ENCODE measurements at places on chromosomes 3 and 15.

- DNase-seq: no peak
Measured at GRCh38 chr3:170128977-170129431, 52.5 kb downstream of the PHC3 start.

DNA sequence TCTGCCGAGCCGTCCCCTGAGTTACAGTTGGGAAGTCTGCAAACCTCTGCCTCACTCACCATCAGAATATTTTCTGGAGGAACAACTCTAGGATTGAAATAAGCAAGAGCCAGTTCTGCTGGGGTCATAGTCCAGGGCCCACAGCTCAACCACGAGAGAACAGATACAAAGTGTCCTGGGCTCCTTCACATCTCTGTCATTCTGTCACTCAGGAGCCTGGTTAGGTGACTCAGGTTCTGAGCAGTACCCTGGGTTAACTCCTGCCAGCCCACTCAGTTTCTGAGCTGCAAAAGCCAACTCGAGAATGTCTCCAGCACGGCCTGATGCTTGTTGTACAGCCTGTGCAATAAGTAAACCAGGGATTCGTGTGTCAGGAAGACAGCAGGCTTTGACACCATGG is 155.7 kb downstream of the SLCO3A1 start:
- no peak for DNase-seq

- DNase-seq: no peak
Measured at GRCh38 chr15:88447206-88447605, 20.0 kb downstream of the MRPL46 start.

DNA sequence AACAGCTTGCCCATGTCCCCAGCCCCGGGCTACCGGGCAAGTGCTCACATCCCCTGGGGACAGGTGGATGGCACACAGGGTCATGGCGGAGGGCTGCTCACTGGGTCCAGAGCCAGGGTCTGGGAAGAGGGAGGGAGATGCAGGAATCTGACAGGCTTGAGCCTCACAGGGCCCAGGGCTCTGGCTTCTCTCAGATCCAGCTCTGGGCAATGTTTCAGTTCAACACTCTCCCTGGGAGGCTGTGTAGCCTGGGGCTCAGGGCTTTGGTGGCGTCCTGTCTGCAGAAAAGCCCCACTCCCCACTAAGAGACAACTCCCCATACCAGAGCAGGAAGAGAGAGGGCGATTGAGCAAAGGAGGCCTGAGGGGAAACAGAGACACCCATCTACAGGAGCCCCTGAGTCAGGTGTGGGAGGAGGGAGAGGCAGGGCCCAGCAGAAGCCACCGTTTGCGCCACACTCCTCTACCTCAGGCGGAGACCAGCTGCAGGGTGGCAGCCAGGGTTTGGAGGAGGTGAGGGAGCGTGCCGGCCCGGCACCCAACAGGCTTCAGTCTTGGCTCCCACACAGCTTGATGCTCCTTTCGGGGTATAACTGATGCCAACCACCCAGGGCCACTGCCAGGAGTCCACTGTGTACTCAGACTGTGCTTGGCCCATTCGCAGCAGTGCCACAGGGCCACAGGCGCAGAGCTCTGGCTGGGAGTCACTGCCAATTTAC is 16.8 kb upstream of the SRP14 start:
- no peak for DNase-seq

GRCh38 chr15:29686445-29687203 is 135.6 kb downstream of the TJP1 start:
- DNase-seq: no peak

DNA sequence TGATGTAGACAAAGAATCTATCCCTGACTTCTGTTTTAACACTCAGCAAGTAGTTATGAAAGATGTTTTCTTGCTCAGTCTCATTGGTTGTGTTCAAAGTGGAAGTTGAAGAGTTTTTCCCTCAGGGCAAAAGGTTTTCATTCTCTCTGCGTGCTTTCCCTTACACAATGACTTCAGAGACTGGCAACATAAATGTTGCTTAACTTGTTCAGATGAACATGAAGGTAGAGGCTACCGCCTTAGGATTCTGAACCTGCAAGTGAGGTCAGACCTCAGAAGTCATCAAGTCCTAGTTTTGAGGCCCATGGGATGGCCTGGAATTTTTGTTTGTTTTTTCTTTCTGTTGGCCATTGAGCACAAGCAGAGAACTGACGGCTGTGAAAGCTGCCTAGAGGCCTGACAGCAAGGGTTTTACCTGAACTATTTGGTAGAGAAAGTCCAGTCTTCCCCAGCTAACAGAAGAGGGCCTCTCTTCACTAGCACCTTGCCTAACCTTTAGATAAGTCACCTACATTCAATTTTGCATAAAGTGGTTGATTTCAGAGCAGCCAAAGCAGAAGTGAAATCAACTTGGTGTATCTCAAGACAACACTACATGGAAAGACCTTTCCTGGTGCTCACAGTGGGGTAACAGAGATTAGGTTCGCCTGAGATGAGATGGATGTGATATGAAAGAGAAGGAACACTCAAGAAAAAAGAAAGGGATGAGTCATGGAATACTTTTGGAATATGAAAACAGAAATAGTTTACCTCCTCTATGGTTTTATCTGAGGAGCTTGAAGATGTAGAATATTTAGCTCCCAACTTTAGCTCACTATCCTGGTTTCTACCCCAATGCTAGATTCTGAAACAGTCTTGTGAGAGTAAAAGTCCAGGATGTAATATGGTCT is 53.6 kb upstream of the AP4E1 start:
- no peak for DNase-seq

DNA sequence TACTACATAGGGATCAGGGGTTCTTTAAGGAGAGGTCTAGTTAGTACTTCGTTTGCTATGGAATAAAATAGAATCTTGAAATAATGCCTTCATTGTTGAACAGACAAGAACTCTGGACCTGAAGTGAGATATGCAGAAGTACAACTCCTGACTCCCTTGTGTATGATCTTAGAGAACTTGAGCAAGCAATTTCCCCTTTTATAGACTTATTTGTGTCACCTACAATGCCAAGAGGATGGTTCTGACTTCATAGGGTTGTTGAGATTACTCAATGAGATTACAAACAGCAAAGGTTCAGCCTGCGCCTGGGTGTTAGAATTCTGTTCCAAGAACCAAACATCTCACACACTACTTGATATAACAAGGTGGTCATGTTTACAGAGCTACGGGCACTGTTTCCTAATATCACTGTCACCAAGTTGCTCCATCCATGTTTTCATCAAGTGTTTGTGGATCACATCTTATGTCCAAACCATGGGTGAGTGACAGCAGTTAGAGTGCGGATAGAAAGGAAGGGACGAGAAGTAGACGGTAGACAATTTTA is 76.7 kb upstream of the ADAMTS9 start:
- DNase-seq: no peak

DNA sequence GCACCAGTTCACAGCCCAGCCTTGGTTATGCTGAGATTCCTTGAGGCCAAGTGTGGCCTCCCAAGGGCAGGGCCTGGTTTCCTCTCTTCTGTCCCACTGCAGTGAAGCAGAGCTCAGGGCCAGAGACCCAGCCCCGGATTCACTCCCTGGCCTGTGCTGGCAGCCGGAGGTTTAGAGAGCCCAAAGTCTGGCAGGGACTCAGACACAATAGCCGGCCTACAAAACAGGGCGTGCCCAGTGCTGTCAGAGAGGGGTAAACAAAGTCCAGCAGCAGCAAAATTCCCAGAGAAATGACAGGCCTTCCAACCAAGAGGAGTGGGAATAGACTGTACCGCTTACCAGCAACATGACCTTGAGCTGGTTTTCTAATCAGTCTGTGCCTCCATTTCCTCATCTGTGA is 14.0 kb downstream of the VIPR1 start:
- no peak for DNase-seq

DNA sequence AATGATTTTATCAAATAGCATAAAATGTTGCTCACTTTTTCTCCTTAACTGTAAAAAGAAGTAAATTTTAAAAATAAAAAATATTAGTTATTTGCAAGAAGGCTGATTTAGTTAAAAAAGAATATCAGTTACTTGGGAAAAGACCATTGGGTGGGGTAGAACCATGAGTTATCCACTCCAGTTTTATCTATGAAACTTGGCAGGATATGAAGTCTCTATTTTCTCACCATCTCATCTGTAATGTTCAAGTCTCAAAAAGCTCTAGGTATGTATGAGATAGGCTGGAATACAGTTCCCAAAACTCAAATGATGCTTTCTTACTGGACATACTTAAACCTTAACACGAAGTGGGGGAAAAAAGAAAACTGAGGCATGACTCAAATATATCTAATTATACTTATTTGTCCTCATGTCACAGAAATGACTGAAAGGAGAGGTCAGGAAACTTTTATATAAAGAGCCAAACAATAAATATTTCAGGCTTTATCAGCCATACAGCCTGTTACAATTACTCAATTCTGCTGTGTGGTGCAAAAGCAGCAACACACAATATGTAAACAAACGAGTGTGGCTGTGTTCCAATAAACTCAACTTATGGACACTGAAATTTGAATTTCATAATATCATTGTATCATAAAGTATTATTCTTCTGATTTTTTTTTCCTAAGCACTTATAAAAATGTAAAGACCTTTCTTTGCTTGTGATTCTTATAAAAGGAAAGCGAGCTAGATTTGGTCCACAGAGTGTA is 131.8 kb downstream of the TBL1XR1 start:
- DNase-seq: no peak

DNA sequence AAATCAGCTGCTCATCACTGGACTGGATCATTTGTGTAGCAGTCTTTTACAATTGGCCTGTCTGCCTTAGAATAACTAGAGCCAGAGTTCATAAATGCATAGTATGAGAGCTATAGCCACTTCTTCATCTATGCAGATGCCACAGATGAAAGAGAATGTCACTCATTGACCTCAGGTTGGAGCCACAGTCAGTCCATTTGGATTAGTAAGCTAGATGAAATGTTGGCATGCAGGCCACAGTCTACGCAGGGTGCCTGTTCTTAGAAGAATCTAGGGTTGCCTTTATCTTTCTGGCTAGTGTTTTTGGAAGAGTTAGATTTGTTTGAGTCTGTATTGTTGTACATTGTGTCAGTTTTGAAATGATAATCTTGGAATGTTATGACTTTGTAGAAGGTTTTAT is 25.4 kb upstream of the EDEM1 start:
- no peak for DNase-seq

DNA sequence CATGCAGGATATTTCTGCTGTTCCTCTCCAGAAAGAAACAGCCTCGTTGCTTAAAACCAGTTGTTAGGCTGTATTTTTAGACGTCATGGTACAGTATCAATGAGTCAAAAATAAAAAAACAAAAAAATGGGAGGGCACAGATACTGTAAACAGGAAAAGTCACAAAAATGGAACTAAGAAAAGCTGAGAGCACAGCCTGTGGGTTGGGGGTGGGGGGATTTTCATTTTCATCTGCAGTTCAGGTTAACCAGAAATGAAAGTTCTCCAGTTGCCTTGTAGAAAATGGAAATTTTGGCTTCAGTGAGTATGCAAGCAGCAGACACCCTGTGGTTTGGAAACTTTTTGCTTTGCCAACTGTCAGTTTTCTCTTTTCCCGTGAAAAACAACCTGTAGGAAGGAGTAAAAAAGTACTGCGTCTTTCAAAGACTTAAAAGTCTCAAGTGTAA is 59.0 kb downstream of the FRMD4B start:
- no peak for DNase-seq

- DNase-seq: no peak
Measured at GRCh38 chr3:8743021-8743601, 9.5 kb downstream of the CAV3 start.

GRCh38 chr15:81516461-81516860 is 142.4 kb upstream of the TMC3 start:
- no peak for DNase-seq

GRCh38 chr3:152299249-152299976 is 30.7 kb downstream of the MBNL1 start:
- DNase-seq: no peak

- no peak for DNase-seq
Measured at GRCh38 chr3:8560366-8561007, 58.9 kb downstream of the LMCD1 start.

GRCh38 chr15:94844538-94845389 is 613.4 kb downstream of the MCTP2 start:
- DNase-seq: peak; percentile 82

GRCh38 chr3:151926956-151927355 is 53.5 kb downstream of the SUCNR1 start:
- DNase-seq: no peak

DNA sequence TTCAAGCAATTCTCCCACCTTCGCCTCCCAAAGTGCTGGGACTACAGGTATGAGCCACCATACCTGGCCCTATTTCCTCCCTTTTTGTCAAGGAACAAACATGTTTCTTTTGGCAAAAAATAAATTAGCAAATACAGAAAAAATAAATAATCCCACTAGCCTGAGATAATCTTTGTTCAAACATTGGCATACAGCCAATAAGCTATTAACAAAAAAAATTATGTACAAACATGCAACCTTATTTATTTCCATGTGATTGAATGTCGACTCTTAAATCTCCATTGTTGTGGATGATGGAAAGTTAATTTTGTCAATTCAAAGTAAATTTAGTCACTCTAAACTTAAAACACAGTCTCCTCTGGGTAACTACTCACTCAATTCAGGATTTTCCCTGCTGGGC is 18.3 kb upstream of the IL16 start:
- no peak for DNase-seq

DNA sequence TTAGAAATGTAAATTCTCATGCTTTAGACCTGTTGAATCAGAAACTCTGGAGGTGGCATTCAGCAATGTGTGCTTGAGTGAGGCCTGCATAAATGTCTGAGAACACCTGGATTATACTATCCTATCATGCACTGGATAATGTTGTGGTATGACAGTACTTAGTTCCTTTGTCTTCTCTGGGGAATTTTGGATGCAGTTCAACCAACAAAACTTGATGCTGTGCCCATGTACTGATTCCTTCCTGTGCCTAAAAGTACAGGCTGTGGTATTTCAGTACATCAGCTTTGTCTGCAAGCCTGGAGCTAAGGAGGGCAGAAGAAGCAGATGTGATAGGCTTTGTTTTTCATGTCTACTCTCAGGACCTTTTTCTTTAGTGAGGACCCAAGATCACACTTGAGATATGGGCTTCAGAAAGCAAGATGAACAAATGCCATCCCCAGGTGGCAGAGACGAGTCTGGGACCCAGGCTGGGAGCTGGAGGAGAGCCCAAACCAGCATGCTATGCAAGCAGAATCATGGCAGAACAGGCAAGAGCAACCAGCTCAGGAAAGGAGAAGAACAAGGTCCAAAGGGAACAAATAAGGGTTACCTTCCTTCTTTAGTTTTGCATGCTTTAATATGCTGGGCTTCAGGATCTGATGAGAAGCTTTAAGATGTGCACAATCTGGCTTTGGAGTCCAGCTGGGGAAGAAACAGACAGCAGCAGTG is 124.7 kb downstream of the MYRIP start:
- no peak for DNase-seq

GRCh38 chr15:74552773-74553441 is 11.9 kb downstream of the ARID3B start:
- no peak for DNase-seq

GRCh38 chr3:51955893-51956770 is 951 bp downstream of the GPR62 start:
- DNase-seq: peak; percentile 75

DNA sequence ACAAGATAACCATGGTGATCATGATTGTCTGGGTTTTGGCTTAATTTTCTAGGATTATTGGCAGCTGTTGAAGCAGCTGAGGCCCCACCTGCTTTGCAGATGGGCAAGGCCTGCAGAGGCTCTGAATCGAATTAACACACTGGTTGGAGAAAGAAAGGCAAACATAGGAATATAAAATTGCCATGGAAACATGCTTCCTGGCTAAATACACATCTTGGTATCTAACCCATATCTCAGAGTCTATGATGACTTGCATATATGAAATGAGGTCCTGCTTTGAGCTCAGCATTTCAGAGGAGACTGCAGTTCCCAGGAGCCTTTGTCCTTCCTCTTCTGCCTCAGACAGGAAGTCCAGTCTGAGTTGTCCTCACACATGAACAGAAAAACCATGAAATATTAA is 24.3 kb upstream of the SV2B start:
- no peak for DNase-seq

- no peak for DNase-seq
Measured at GRCh38 chr3:72129501-72130094, 344.6 kb upstream of the PROK2 start.

Measured in hematopoietic multipotent progenitor cell (in vitro differentiated cells).